Mucosa of gallbladder (tissue), 1 donor: ENCODE measurements at places on chromosomes 2 and 18. TPM values are rescaled to one million over a fixed set of nuclear protein-coding genes. Genes with fewer than 3 reads are reported as not detected.

Gene ARHGAP15
- total RNA-seq, result 10.0 TPM

Gene RIT2
- total RNA-seq, result not detected

Gene AQP12A
- total RNA-seq, result not detected

DNA sequence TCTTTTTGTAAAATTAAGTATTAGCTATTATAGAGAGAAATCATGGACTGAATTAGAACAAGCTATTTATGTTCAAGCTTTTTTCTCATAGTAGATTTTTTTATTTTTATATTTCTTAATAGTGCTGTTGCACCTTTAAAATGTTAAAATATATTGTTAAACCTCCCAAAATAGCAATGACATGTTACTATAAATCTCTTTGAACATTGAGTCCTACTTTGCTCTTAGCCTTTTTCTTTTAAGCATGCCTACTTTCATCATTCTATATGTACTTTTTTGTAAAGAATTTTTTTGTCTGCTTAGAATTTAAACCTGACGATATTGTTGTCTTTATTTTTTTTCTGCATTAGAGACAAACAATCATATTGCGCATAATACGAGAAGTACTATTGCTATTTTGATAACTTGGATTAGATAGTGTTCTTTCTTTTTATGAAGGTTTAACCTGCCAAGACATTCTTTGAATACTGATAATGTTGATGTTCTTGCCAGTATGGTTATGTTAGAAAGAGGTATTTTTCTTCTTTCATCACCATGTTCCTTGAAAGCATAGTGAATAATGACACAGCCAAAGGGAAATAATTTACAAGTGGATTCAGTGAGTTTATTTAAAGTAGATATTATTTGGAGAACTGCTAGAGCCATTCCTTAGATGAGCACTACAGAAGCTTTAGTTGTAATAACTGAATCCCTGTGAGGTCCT lies 40.6 kb downstream of the PMS1 start:
- no peak for DNase-seq

DNA sequence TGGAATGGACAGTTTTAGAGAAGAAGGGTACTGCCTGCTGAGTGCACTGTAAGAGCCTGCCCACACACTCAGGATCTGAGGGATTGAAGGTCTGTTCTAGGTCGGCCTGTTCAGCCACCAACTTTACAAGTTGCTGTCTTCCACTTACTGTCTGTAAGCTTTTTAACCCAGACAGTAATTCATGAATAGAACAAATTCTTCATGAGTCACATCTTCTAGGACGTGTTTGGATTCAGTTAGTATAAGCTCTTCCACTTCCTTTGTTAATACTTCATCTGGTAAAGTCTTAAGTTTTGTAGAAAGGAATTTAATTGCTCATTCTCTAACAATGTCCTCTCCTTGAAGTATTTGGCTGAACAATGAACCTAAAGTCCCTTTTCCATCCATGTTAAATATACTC lies 74.6 kb downstream of the PDE11A start:
- DNase-seq, result no peak

- DNase-seq, result no peak
Observed at GRCh38 chr2:136985044-136985443, 219.7 kb downstream of the THSD7B start.

DNA sequence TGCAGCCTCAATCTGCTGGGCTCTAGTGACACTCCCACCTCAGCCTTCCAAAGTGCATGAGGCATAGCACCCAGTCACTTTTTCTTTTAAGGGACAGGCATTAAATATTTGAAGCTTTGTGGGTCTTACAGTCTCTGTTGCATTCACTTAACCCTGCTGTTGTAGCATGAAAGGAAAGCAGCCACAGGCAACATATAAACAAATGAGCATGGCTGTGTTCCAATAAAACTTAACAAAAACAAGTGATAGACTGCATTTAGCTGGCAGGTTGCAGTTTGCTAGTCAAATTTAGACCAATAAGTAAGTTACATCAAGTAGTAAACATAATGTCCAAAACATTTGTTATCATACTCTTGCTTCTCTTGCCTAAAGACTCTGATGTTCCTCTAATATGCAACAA lies 297.3 kb upstream of the MMADHC start:
- DNase-seq, result no peak
